CD4-positive, alpha-beta T cell treated with Interleukin-15 for 4 hours (primary cell): ENCODE measurements at places on chromosomes 13 and 19.

- no peak for DNase-seq
Observed at GRCh38 chr13:83182845-83183244, 699.4 kb downstream of the SLITRK1 start.

DNA sequence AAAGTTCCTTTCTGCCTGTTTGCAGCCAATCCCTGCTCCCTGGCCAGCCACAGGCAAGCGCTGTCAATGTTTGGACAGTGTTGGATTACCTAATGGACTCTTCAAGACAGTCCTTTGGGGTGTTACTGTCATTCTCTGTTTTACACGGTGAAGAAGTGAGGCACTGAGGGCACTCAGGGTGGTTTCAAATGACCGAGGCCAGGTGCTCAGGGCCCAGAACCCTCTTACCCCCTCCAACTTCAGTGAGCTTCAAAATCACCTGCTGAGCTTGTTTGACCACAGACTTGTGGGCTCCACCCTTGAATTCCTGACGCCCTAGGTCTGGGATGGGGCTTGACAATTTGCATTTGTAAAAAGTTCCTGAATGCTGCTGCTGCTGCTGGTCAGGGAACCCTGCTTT lies 97.9 kb downstream of the GGACT start:
- no peak for DNase-seq

DNA sequence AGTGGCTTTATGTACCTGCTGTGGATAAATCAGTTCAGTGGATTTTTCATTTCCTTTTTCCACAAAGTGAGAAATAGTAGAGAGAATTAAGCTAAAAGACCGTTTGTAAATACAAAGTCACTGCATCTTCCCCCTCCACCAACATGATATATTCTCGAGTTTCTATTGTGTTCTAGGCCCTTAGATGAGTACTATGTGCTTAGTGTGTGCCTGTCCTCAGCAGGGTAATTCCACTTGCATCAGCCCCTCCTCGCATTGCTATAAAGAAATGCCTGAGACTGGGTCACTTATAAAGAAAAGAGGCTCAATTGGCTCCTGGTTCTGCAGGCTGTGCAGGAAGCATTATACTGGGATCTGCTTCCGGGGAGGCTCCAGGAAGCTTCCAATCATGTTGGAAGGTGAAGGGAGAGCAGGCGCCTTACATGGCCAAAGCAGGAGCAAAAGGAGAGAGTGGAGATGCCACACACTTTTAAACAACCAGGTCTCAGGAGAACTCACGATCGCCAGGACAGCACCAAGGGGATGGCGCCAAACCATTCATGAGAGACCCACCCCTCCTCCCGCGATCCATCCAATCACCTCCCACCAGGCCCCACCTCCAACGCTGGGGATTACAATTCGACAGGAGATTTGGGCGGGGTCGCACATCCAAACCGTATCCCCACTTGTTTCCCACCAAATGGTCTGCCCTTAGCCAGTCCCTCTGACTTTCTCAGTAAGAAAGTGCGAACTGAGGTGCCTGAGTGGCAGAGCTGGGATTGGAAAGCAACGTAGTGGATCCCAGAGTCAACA lies 102.3 kb upstream of the ABCC4 start:
- DNase-seq = no peak

DNA sequence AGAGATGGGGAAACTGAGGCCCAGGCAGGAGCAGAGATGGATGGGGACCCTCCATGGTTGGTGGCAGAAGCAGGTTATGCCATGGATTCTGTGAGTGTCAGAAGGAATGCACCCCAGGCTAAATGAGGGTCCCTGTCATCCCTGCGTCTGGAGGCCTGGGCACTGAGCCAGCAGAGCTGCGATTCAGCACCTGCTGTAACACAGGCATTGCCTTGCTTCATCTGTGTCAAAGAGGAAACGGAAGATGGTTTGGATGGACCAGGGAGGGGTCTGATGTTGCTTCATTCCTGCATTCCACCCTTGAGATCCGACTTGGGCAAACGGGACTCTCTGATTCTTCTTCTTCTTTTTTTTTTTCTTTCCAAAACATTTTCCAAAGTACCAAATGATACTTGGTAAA lies 1.2 kb downstream of the C5AR1 start:
- DNase-seq = no peak

DNA sequence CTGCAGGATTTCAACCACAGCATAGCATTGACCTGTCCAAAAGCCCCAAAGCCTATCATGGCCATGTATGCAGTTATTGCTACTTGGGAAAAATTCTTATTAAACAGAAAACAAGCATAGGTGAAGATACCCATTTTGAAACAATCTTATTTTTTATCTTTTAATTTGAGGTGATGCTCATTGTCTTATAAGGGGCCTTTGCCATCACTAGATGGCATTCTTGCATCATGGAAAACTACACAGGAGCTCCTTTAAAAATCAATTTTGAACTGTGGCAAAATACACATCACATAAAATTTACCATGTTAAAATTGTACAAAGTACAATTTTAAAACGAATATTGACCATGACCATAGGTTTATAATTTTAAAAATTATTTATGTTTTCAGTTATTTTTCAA lies 38.9 kb upstream of the ZNF835 start:
- no peak for DNase-seq

- DNase-seq = no peak
Observed at GRCh38 chr13:73701160-73701559, 433.0 kb downstream of the KLF12 start.
